ENCODE measurements at places on chromosomes 5 and 9.

- no peak for DNase-seq
Measured at GRCh38 chr5:34521628-34522290, 134.4 kb upstream of the RAI14 start.

DNA sequence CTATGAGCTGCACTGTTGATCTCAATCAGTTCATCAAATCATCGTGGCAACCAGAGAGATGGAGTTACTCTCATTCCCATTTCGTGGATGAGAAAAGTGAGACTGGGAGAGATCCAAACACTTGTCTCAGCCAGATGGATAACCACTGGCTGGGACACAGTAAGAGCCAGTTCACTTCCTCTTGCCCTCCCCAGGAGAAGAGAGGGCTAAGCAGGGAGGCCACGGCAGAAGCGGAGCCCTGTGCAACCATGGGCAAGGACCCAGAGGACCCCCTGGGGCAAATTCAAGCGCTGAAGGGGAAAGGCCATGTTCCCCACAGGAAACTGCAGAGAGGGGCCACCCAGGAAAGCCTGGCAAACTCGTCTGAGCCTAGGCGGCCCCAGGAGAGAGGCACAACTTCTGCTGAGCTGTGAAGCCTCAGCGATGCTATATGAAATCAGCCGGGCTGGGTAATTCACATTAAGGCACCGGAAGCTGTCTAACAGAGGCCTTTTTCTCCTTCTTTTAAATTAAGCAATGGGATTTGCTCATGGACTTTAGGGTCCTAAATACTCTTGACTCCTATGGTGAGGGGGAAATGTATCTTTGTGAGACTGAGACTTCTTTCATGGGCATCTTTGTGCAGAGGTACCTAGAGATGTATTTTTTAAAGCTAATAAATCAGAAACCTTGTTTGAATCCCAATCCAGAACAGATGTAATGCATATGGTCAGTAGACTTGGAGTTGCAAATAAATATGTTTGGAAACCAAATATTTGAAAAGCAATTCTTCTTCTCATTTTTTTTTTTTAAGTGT is 137.1 kb upstream of the SMIM23 start:
- no peak for DNase-seq

DNA sequence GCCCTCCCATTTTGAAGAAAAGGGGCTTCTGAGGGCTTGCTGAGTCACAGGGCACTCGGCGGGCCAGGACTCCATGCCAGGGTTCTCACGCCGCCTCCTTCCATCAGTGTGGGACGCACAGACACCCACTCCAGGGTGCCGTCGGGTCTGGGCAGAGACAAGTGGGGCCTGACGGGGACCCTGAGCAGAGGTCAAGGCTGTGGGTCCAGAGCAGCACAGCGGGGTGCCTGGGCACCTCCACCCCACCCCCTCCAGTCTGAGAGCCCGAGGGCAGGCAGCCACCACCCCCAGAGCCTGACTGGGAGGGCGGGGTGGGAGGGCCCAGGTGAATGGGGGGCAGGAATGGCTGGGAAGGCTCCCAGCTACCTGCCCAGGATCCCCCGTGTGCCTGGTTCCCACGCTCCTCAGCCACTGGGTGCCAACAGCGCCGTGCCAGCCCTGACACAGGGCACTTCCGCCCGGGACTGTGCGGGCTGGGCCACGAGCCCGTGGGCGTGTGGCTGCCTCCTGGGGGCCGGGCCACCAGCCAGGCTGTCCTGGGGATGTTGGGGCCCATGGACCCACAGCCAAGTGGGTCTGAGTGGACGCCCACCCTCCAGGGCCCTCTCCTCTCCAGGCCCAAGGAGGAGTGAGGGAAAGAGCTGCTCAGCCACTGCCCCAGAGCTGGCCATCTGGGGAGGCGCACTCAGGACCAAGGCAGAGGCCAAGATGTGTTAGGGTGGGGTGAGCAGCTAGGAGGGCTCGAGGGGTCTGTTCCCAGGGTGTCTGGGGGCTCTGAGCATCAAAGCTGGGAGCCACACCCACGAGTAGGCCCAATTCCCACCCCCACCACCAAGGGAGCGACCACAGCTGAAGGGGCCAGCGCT is 10.1 kb upstream of the NRARP start:
- no peak for DNase-seq

DNA sequence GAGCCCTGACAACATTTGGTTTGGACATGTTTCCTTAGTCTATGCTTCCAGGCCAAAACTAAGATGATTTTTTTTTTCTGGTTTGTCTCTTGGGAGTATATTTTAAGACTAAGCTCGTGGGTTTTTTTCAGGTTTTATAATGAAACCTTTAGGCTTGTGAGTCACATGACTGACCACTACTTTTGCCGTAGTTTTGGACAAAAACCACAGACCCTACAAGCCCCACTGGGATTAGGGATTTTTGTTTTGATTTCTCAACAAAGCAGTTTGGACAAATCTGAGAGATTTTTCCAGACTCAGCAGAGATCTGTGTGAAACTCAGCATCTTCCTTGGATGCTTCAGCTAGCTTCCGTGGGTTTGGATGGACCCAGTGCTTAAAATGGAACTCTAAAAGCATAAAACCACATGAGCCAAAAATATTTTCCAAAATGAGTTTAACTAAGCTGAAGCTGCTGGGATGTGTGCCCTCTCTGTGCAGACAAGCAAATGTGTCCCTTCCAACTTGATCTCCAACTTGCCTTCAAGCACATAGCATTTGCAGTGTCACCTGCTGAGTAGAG is 70.3 kb upstream of the SMIM15 start:
- DNase-seq: no peak

- no peak for DNase-seq
Measured at GRCh38 chr5:60332244-60333004, 367.5 kb downstream of the DEPDC1B start.

- DNase-seq: no peak
Measured at GRCh38 chr9:82597241-82598203, 465.4 kb downstream of the RASEF start.

DNA sequence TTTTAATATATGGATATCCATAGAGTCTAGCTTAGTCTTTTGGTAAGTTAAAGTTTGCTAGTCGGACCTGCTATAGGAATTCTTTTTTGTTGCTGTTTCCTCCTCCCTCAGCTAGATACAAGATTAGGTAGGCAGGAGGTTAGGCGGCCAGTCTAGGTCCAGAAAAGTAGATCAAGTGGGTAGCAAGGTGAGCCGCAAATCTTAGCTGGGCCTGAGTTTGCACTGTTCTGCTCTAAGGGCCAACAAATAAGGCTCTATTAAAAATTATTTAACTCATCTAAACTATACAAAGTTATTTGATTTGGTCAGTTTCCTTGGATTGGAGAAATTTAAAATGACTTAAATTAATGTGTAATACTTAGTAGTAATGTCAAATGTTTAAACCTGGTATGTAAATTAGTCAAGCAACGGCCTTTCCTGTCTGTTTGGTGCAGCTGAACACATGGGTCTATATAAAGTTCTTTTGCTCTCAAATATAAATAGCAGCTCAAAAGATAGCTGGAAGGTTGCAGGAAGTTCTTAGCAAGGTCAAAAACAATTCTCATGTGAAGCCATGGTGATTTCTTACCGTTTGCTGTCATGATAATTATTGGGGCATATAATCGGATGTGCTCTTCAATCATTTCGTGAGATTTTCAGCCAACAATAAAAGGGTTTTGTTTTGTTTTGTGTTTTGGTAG is 72.0 kb downstream of the PRKACG start:
- DNase-seq: no peak

Measured in urothelium cell line (cell line).